ENCODE measurements at places on chromosomes 2 and 18. TPM values are rescaled to one million over a fixed set of nuclear protein-coding genes. Genes with fewer than 3 reads are reported as not detected.

OSBPL6 gene
- total RNA-seq: 0.95 TPM

CD8B2 gene
- total RNA-seq: not detected

DNA sequence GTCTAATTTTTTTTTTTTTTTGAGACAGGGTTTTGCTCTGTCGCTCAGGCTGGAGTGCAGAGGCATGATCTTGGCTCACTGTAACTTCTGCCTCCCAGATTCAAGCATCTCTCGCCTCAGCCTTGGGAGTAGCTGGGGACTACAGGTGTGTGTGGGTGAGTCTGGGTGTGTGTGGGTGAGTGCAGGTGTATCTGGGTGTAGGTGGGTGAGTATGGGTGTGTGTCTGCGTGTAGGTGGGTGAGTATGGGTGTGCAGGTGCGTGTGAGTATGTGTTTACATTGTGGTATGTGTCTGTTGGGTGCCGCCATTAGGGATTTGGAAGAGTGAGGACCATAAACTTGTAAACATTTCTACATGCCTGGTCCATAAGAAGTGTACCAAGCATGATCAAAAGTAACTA lies 1.5 kb upstream of the RAB6C start:
- DNase-seq: no peak

- peak; percentile 3 for DNase-seq
Observed at GRCh38 chr2:71129902-71130151, 202 bp downstream of the MCEE start.

- DNase-seq: no peak
Observed at GRCh38 chr18:79512461-79513380, 117.0 kb downstream of the NFATC1 start.
